Left ventricle myocardium inferior (tissue), 1 donor: ENCODE measurements at places on chromosomes 4 and X. TPM values are rescaled to one million over a fixed set of nuclear protein-coding genes. Genes with fewer than 3 reads are reported as not detected.

CRLF2 gene
- total RNA-seq: not detected

ASB9 gene
- 1.3 TPM for total RNA-seq

GAGE12J gene
- total RNA-seq: not detected

STX18 gene
- 17.3 TPM for total RNA-seq

SMR3B gene
- not detected for total RNA-seq

FAM9A gene
- total RNA-seq: not detected

GRK4 gene
- total RNA-seq: 9.0 TPM

DNA sequence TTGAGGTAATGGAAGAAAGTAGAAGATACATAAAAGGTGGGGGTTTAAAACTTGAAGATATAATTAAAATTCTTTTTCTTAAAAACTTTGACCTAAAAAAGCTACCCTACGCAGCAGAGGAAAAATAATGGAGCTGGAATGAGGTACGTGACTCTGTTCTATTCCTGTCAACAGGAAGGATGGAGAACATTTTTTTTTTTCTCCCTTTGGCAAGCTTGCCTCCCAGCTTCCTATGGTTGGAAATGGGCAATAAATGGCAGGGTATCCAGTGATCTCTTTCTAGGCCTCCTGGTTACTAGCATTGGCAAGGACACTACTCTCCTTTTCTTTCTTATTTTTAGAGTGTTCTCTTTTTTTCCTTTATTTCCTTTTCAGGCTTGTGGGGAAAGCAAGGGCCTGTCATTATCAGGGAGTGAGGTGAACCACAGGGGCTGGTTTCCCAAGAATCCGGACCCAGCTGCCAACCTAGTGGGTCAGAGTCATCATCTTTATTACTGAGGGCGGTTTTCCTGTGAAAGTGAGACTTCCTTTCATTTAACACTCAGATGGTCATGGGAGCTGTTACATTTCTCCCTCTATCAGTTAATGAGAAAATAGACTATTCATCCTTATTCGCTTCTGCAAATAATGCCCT lies 224.6 kb downstream of the SPRY1 start:
- no peak for DNase-seq

- DNase-seq: no peak
Measured at GRCh38 chrX:136658151-136658550, 10.2 kb downstream of the CD40LG start.

- no peak for DNase-seq
Measured at GRCh38 chrX:146054311-146054710, 236.7 kb downstream of the SLITRK2 start.

DNA sequence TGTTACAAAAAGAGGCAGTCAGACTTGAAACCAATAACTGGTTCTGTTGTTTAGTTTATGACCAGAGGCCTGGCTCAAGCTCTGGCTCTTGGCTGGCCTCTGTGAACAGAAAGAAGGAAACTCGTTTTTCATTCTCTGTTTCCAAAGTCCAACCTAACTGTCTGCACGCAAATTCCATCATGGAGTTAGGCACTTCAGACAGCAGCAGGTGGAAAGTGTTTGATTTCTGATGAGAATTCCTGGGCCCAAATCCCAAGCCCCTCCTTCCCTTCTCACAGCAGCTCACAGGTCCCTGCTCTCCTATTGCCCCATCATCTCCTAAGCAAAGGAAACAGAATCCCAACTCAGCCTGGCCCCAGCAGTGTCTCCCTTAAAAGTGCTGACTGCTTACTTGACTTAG lies 42.8 kb upstream of the FGF16 start:
- no peak for DNase-seq

- DNase-seq: no peak
Measured at GRCh38 chr4:79015411-79015810, 76.2 kb upstream of the PAQR3 start.

GRCh38 chr4:112111306-112111705 lies 33.9 kb upstream of the FAM241A start:
- no peak for DNase-seq

DNA sequence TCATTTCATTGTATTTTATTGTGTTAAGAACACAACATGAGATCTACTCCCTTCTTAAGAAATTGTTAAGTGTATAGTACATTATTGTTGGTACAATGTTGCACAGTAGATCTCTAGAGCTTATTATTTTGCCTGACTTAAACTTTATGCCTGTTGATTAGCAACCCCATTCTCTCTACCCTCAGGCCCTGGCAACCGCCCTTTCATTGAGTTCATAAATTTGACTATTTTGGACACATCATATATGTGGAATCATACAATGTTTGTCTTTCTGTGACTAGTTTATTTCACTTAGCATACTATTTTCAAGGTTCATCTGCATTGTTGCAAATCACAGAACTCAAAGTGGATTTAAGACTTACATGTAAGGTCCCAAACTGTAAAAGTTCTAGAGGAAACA lies 222.1 kb downstream of the IL15 start:
- no peak for DNase-seq

DNA sequence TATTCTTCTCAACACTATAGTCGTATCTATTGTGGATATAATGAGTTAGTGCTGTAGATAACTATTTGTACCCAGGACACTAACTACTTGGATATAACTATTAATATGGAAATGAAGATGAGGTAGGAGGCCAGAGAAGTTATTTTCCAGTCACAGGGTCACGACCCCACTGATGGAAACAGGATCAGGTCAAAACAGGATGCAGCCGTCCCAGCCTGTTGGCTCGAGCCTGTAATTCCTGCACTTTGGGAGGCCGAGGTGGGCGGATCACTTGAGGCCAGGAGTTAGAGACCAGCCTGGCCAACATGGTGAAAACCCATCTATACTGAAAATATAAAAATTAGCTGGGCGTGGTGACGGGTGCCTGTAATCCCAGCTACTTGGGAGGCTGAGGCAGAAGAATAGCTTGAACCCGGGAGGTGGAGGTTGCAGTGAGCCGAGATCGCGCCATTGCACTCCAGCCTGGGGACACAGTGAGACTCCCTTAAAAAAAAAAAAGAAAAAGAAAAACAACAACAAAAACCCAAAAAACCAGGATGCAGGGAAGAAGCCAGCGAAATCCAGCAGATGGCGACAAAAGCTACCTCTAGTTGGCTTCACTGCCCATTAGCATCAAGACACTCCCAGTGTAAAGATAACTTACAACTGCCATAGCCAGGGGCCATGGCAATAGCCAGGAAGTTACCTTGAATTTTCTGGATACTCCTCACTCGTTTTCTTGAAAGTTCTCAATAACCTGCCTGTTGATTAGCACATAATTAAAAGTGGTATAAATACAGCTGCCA lies 37.9 kb upstream of the NKAP start:
- DNase-seq: no peak

- no peak for DNase-seq
Measured at GRCh38 chr4:104641418-104641817, 146.7 kb upstream of the CXXC4 start.

GRCh38 chrX:39853417-39854030 lies 244.2 kb downstream of the BCOR start:
- no peak for DNase-seq

DNA sequence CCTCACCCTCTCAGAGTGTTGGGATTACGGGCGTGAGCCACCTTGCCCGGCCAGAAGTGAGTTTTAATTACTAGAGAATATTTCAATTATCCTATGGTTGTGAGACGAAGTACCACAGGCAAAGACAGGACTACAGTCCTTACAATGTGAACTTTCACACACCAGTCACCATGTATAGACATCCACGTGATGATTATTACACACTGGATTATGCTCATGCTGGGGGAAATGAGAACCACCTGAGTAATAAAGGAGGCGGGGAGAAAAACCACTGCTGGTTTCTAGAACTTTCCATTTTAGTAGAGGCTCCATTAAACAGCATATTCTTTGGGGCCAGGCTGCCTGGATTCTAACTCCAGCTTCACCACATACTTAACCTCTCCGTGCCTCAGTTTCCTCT lies 42.5 kb upstream of the TLR2 start:
- no peak for DNase-seq

- DNase-seq: no peak
Measured at GRCh38 chr4:7868892-7869471, 70.7 kb downstream of the AFAP1 start.

- no peak for DNase-seq
Measured at GRCh38 chr4:102862016-102862415, 6.8 kb upstream of the CISD2 start.

- no peak for DNase-seq
Measured at GRCh38 chr4:75769036-75769435, 44.7 kb downstream of the USO1 start.

GRCh38 chr4:136680761-136681160 lies 851.5 kb downstream of the PCDH18 start:
- DNase-seq: no peak
